ENCODE measurements at places on chromosomes 7 and 10. TPM values are rescaled to one million over a fixed set of nuclear protein-coding genes. Genes with fewer than 3 reads are reported as not detected.

Gene OR2A7
- total RNA-seq: 1.3 TPM

Gene TRIM50
- not detected for total RNA-seq

GRCh38 chr7:72234086-72234485 is 178.1 kb downstream of the CALN1 start:
- DNase-seq: no peak
- H3K36me3 ChIP-seq: no peaks in the 10 kb centered on the region
- no peaks in the 10 kb centered on the region for H3K27me3 ChIP-seq
- H3K4me3 ChIP-seq: no peak overlapping the region

Gene RPP30
- 41.7 TPM for total RNA-seq

Gene WASL
- total RNA-seq: 10.4 TPM

Gene PTPN20
- total RNA-seq: 2.4 TPM

Gene ATRNL1
- total RNA-seq: 1.7 TPM

DNA sequence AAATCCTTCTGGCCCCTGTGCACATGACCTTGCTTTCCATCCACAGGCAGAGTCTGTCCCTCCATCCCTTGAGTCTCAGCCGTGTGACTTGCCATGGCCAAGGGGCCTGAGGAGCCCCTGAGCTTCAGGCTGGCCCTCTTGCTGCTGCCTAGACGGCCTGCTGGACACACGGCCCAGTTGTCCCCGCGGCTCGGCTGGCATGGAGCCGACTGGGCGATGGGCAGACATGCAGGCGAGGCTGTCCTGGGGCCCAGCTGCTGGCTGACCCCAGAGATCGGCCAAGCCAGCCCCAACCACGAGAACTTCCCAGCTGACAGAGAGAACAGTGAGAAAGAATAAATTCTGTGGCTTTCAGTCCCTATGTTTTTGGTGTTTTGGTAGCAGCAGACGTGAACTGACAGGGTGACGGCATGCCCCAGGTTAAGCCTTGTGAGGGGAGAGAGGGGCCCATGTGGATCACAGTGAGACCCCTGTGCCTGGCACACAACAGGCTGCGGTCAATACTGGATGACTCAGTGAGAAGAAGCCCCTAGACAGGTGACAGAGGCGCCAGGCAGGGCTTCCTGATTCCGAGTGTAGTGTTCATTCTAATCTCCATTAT is 11.7 kb downstream of the PRKAG2 start:
- no peak overlapping the region for H3K4me3 ChIP-seq
- H3K27me3 ChIP-seq: no peaks in the 10 kb centered on the region
- H3K4me1 ChIP-seq: peaks cover 14% of the 10 kb centered on the region
- no peaks in the 10 kb centered on the region for H3K36me3 ChIP-seq
- H3K27ac ChIP-seq: no peak overlapping the region

Gene PRF1
- 1.0 TPM for total RNA-seq

DNA sequence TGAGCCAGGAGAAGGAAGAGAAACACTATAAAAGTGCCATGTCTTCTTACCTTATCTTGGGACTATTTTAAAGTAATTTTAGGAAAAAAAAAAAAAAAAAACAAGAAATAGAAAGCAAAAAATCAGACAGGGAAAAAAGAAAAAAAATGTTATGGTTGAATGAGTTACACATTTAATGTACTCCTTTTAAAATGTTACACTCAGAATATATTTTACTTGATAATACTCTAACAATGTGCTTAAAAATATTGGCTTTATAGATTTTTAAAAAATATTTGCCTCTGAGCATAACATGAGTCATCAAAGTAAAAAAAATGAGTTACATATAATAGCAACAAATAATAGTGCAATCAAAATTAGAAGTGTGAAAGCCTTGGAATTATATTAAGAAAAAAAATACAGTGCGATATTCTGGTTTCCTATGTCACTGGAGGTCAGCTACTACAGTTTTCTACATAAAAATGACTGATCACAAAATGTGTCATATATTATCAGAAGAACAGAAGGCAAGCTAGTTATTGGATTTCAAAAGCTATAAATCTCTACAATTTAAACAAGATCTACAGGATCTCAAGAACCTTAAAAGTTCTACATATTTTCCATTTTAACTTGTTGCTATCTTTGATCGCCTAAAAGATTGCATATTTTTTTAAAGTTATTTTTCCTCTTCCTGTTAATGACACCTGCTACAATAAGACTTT is 231.1 kb upstream of the CCDC6 start:
- H3K27me3 ChIP-seq: no peaks in the 10 kb centered on the region
- no peaks in the 10 kb centered on the region for H3K36me3 ChIP-seq
- no peak overlapping the region for H3K27ac ChIP-seq
- DNase-seq: no peak

GRCh38 chr7:51029701-51030191 is 247.1 kb upstream of the GRB10 start:
- H3K4me3 ChIP-seq: no peak overlapping the region
- H3K36me3 ChIP-seq: no peaks in the 10 kb centered on the region
- H3K4me1 ChIP-seq: no peaks in the 10 kb centered on the region
- no peak overlapping the region for H3K27ac ChIP-seq

Gene TMEM229A
- total RNA-seq: not detected

- H3K4me3 ChIP-seq: no peak overlapping the region
- no peak for DNase-seq
- H3K36me3 ChIP-seq: no peaks in the 10 kb centered on the region
- no peaks in the 10 kb centered on the region for H3K27me3 ChIP-seq
- H3K27ac ChIP-seq: no peak overlapping the region
Observed at GRCh38 chr7:33841705-33842129, 63.6 kb upstream of the BMPER start.

- H3K4me1 ChIP-seq: no peaks in the 10 kb centered on the region
- H3K27me3 ChIP-seq: no peaks in the 10 kb centered on the region
- no peak overlapping the region for H3K4me3 ChIP-seq
- no peaks in the 10 kb centered on the region for H3K36me3 ChIP-seq
Observed at GRCh38 chr7:9217204-9217603, 783.8 kb downstream of the NXPH1 start.

- no peak for DNase-seq
- H3K27me3 ChIP-seq: peaks cover 21% of the 10 kb centered on the region
- H3K4me3 ChIP-seq: no peak overlapping the region
- no peak overlapping the region for H3K27ac ChIP-seq
- peaks cover 3% of the 10 kb centered on the region for H3K4me1 ChIP-seq
- no peaks in the 10 kb centered on the region for H3K36me3 ChIP-seq
Observed at GRCh38 chr7:108463613-108464012, 7.4 kb upstream of the NRCAM start.

Gene CYP2C19
- not detected for total RNA-seq

Gene ELN
- total RNA-seq: not detected

GRCh38 chr10:113093188-113094113 is 143.4 kb downstream of the TCF7L2 start:
- no peaks in the 10 kb centered on the region for H3K36me3 ChIP-seq
- no peak for DNase-seq
- no peak overlapping the region for H3K4me3 ChIP-seq
- H3K27ac ChIP-seq: no peak overlapping the region

Gene FAM237B
- not detected for total RNA-seq

Gene LOXL4
- not detected for total RNA-seq

DNA sequence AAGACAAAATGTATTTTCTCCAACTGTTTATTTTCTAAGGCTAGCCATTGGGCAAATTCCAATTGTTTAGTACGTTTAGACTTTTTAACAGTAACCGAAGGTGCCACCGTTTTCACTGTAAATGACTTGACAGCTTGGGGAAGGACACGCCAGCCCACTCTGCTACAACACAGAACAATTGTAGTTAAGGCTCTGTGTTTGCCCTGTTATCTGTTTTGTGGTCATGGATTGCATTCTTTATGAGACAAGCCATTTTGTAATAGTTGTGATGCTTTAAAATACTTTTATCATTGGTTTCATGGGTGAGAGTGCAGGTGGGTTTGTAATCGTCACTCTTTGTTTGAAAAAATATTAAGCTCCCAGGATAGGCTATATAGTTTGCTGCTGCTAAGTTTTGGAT is 6.6 kb upstream of the PITRM1 start:
- no peak for DNase-seq
- H3K4me3 ChIP-seq: no peak overlapping the region
- H3K4me1 ChIP-seq: peaks cover 11% of the 10 kb centered on the region
- no peak overlapping the region for H3K27ac ChIP-seq

- no peaks in the 10 kb centered on the region for H3K36me3 ChIP-seq
- no peaks in the 10 kb centered on the region for H3K4me1 ChIP-seq
- H3K4me3 ChIP-seq: no peak overlapping the region
- no peak for DNase-seq
- no peaks in the 10 kb centered on the region for H3K27me3 ChIP-seq
Observed at GRCh38 chr7:133696056-133696455, 431.1 kb upstream of the LRGUK start.

GRCh38 chr10:71735709-71736569 is 16.4 kb upstream of the C10orf105 start:
- no peaks in the 10 kb centered on the region for H3K36me3 ChIP-seq
- no peaks in the 10 kb centered on the region for H3K27me3 ChIP-seq
- no peak overlapping the region for H3K4me3 ChIP-seq
- peak; percentile 52 for DNase-seq
- peaks cover 63% of the 10 kb centered on the region for H3K4me1 ChIP-seq

DNA sequence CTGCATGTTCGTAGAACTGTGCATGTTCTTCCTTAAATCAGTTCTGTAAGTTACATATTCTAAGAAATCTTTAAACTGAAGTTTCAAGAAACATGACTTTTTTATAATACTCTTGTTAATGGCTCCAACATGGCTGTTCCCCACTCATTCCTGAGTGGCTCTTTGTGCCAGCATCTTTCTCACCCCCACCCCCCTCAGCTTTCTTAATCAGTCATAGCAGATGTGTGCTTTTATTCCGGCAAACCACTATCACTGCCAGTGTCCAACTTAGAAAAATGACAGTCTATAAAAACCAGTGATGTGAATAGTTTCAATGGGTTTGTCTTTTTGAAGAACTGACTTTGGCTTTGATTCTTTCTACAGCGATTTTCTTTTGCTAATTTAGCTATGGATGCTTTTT is 37.6 kb downstream of the PITRM1 start:
- DNase-seq: no peak
- peaks cover 7% of the 10 kb centered on the region for H3K36me3 ChIP-seq
- no peaks in the 10 kb centered on the region for H3K4me1 ChIP-seq

GRCh38 chr7:157228864-157229422 is 90.2 kb downstream of the UBE3C start:
- peak; percentile 16 for DNase-seq
- no peak overlapping the region for H3K27ac ChIP-seq
- no peaks in the 10 kb centered on the region for H3K27me3 ChIP-seq

Gene FRMD4A
- 3.4 TPM for total RNA-seq

- no peaks in the 10 kb centered on the region for H3K27me3 ChIP-seq
- H3K4me3 ChIP-seq: no peak overlapping the region
- no peak overlapping the region for H3K27ac ChIP-seq
- no peak for DNase-seq
Observed at GRCh38 chr7:138587485-138587884, 113.7 kb downstream of the SVOPL start.

DNA sequence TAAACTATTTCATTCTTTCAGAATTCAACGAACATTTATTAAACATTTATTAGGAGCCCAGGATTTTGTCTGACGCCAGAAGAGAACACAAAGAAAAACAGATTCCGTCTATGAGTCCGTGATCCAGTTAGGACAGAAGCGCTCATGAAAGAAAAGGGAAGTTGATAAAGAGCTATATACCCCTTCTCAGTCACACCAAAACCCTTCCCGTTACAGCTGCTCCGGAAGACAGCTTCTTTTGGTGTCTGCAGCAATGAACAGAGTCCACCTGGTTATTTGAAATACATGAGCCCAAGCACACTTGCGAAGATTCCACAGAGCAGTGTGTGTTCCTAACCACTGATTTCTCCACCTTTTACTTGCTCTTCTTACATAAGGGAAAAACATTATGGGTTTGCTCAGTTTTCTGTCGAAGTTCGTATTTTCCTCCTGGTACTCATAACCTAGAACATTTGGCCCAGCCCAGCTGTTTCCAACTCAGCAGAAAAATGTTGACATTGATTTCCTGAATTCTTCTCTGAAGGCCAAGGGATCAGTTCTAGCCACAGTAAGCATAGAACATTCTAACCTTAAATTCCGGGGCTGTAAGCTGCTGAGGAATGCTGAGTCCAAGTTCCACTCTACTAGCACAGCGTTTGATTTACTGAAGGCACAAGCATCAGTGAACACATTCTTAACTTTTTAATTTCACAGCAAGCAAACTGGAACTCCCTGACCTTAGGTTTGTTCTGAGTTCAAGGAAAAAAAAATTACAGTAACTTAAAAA is 206.5 kb downstream of the SORCS1 start:
- H3K27me3 ChIP-seq: no peaks in the 10 kb centered on the region
- H3K4me1 ChIP-seq: no peaks in the 10 kb centered on the region
- DNase-seq: peak; percentile 13
- H3K27ac ChIP-seq: no peak overlapping the region
- H3K36me3 ChIP-seq: no peaks in the 10 kb centered on the region

Gene FAM20C
- 0.54 TPM for total RNA-seq

DNA sequence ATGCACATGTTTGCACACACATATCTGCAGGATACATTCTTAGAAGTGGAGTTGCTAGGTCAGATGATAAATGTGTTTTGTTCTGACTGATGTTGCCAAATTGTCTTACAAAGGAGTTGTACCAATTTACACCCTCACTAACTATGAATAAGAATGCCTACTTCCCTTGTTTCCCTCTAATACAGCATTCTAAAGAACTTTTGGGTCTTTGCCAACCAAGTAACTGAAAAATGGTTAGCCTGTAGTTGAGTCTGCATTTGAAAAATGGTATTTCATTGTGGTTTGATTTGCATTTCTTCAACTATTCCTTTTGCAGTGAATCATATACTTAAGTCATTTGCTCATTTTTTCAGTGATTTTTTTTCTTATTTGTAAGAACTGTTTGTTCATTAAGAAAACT is 48.4 kb downstream of the TMEM26 start:
- H3K4me3 ChIP-seq: no peak overlapping the region
- no peak overlapping the region for H3K27ac ChIP-seq
- H3K4me1 ChIP-seq: no peaks in the 10 kb centered on the region
- H3K27me3 ChIP-seq: no peaks in the 10 kb centered on the region
- no peaks in the 10 kb centered on the region for H3K36me3 ChIP-seq
- DNase-seq: no peak

Gene LBX1
- not detected for total RNA-seq

Gene ADAMTS14
- not detected for total RNA-seq

- DNase-seq: no peak
- H3K27me3 ChIP-seq: no peaks in the 10 kb centered on the region
- H3K36me3 ChIP-seq: no peaks in the 10 kb centered on the region
- no peak overlapping the region for H3K27ac ChIP-seq
- H3K4me1 ChIP-seq: no peaks in the 10 kb centered on the region
Observed at GRCh38 chr10:77756319-77757232, 119.0 kb upstream of the KCNMA1 start.

Gene UCN3
- not detected for total RNA-seq

Gene HECTD2
- total RNA-seq: 10.7 TPM

Gene SPDYE6
- total RNA-seq: not detected

DNA sequence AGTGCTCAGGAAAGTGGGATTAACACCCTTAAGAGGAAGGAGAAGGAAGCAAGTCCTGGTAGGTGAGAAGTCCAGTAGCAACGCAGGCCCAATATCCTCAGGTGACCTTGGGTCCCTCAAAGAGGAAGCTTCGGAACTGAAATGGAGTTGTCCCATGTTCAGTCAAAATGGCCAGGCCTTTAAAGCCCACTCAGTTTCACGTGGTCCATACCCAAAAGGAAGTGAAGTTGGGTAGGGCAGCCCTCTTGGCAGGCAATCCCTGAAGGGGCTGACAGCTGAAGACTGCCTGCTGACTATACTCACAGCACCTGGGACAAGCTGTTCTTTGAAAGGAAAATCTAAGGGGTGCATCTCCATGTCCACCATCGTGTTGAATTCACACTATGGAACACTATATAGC is 3.0 kb downstream of the GSAP start:
- no peak overlapping the region for H3K4me3 ChIP-seq
- H3K36me3 ChIP-seq: no peaks in the 10 kb centered on the region
- H3K4me1 ChIP-seq: peaks cover 55% of the 10 kb centered on the region

- H3K4me3 ChIP-seq: no peak overlapping the region
- H3K27ac ChIP-seq: no peak overlapping the region
- no peaks in the 10 kb centered on the region for H3K4me1 ChIP-seq
- no peak for DNase-seq
- no peaks in the 10 kb centered on the region for H3K36me3 ChIP-seq
Observed at GRCh38 chr10:86064219-86064618, 302.4 kb downstream of the GRID1 start.

Measured in B cell (primary cell).